ENCODE measurements at places on chromosomes 6 and 20.

GRCh38 chr20:25071734-25072133, 10.2 kb downstream of the VSX1 start:
- no peak for DNase-seq

GRCh38 chr6:43203029-43203717, 21.2 kb downstream of the CUL9 start:
- DNase-seq: no peak

- peak; percentile 74 for DNase-seq
Measured at GRCh38 chr6:146876271-146877151, 277.7 kb downstream of the ADGB start.

GRCh38 chr6:19327241-19327640, 509.9 kb upstream of the ID4 start:
- DNase-seq: no peak

GRCh38 chr6:169862892-169863525, 111.6 kb downstream of the ERMARD start:
- no peak for DNase-seq

DNA sequence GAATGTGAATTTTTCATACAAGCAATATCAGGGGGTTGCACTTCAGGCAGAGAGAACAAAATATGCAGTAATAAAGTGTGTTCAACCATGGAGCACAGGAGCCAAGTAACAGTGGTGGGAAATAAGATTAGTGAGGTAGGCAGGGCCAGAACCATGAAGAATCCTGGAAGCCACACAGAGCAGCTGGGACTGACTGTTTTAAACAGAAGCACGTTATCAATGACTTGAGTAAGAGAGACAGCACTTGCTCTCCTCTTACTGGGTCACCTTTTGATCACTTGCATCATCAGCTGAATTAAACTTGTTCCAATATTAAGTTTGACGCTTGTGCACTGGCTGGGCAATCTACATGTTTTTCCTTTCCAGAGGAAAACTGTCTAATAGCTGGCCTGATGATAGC, 238.5 kb downstream of the TBX18 start:
- no peak for DNase-seq

- no peak for DNase-seq
Measured at GRCh38 chr20:17645546-17646208, 36.4 kb downstream of the RRBP1 start.

- DNase-seq: no peak
Measured at GRCh38 chr20:44698351-44698750, 16.8 kb upstream of the CCN5 start.

DNA sequence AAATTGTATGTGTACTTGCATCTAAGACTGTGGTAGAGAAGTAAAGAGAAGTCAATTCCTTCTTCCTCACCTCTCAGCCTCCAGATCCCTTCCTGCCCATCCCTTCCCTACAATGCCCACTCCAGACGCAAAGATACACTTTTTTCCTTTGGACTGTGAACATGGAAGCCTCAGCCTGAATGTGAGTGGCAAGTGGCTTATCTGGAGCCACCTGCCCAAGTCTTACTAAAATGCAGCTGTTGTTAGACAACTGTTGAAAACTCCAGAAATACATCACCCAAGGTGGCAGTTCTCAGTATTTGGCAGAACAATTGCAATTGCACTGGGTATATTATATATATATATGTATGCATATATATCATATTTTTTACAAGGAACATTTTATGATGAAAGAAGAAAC, 7.5 kb downstream of the VGLL2 start:
- DNase-seq: no peak

DNA sequence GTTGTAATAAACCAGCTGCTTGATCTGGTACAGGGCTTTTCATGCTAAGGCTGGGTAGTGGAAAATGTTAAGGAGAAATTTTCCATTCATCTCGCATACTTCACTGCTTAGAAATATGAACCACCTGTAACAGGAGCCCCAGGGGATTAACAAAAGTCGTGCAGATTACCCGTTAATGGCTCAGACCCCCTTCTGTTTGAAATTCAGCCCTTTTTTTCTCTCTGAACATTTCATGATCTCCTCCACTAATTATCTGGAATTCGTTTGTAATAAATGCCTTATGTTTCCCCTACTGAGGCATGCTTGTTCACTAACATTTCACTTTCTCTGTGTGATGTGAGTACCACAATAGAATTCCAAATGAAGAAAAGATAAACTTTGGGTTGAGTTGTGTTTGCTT, 336.4 kb upstream of the HSF2 start:
- no peak for DNase-seq

DNA sequence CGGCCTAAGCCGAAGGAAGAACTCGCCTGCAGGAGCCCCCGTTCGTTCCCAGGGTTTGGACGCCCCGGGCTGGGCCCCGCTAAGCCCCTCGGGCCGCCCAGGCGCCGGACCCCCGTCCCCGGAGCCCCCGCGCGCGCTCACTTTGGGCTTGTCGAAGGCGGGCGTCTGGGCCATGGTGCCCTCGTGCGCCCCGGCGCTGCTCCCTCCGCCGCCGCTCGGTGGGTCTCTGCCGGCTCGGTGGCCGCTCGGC, 140 bp downstream of the ADA start:
- no peak for DNase-seq

DNA sequence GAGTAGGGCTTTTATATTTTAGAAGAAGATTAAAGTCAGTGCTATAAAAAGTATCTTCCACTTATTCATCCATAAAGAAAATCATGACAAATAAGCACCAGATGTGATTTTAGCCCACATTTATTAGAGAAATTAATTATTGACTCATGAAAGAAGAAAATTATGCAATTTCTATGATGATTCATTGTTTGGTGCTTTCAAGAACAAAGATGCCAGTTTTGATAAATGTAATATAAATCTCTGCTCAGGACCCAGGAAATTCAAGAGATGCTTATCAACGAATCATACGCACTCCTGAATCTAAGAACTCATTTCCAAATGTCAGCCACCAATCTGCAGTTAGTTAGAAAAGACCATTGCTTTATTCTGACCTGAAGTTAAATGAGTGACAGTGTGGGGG, 211.4 kb downstream of the ARHGAP18 start:
- peak; percentile 64 for DNase-seq

- DNase-seq: no peak
Measured at GRCh38 chr6:132525866-132526265, 12.2 kb upstream of the TAAR9 start.

- peak; percentile 82 for DNase-seq
Measured at GRCh38 chr6:35343092-35343834, 905 bp downstream of the PPARD start.

GRCh38 chr6:127784468-127784867, 116.4 kb downstream of the THEMIS start:
- DNase-seq: no peak

GRCh38 chr6:20211941-20212391, 303 bp downstream of the MBOAT1 start:
- no peak for DNase-seq

DNA sequence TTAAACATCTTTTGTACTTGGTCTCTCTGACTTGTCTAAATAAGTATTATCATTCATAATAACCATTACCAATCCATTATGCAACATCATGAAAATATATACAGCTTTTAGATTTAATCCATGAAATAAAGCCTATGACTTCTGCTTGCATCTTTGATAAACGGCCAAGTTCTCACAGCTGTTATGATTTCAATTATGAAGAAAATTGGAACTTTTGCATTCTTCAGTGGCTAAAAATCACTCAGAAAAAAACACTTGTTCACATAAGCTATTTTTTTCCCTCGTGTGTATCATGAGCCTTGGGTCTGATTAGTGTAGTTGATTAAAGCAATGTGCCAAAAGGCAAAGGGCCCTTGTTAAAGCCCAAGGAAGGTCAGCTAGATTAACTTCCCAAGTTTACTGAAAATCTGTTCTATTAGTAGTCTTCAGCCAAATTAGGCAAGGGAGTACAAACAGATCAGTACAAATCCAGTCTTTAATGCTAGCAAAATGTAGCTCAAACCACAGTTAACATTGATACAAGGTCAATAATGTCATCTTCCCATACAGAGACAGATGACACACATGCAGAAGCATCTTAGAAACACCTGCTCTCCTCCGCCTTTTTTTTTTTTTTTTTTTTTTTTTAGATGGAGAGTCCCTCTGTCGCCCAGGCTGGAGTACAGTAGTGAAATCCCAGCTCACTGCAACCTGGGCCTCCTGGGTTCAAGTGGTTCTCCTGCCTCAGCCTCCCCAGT, 69.9 kb downstream of the SGK1 start:
- no peak for DNase-seq

GRCh38 chr20:34420975-34421374, 57.9 kb downstream of the ITCH start:
- no peak for DNase-seq

GRCh38 chr20:44618318-44618731, 33.2 kb downstream of the ADA start:
- no peak for DNase-seq

DNA sequence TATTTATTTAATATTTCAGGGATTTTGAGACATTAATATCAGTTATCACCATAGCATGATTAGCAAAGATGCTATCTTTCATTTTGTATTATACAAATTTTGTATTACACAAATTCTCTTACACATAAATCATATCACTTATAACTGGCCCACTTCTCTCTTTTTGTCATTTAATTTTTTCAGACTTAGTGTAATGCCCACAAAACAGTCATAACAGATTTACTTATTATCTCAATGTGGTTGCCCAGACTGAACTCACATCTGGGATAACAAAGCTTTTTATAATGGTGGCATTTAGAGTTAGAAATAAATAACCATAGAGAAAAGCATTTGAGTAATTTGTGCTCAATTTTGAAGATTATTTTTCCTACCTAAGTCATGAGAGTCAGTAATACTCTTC, 148.3 kb downstream of the TFAP2B start:
- no peak for DNase-seq

DNA sequence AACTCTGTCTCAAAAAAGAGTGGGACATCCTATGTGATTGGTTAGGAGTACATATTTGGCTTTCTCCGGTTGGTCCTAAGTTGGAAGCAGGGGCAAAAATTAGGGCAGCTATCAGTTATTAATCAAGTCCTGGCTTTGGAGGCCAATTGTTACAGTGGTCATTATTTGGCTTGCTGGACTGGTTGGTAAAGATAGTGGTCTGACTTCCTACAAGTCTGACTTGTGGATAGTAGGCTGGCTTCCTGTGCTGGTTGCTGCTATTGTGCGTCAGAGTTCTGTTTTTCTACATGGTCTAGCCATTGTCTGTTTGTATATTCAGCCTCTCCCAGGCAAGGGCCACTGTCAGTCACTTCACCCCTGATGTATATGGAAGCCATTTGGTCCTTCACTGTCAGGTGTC, 7.0 kb downstream of the ACOT8 start:
- no peak for DNase-seq

DNA sequence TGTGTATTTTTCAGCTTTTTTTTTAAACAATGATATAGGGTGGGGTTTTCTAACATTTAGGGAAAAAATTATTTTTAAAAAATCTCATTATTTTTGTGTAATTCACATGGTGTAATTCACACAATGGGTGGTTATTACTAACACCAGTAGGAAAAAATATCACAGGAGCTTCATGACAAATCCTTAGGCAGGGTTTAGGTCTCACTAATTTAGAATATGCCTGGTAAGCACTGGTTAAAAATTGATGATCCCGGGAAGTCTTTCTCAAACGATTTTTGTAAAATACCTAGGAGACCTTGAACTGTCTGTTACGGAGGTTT, 29.5 kb upstream of the ZNF217 start:
- no peak for DNase-seq

DNA sequence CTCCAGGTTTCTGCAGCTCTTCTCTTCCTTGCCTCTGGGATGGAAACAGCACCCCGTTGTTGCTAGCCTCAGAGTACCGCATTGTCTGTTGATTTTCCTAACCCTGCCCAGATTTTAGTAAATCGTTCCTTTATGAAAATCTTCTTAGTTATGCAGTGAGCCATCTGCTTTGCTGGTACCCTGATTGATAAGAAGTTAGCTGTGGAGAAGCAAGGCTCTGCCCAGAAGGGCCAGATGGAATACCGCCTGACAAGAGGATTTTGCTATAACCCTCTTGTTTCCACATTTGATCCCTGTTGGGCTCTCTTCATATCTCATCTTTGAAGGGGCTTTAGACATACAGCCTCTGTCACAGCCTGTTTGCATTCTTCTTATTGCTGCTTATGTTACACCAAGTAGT, 229.0 kb downstream of the CDKAL1 start:
- DNase-seq: no peak

GRCh38 chr6:168166627-168167026, 87.6 kb upstream of the FRMD1 start:
- no peak for DNase-seq

DNA sequence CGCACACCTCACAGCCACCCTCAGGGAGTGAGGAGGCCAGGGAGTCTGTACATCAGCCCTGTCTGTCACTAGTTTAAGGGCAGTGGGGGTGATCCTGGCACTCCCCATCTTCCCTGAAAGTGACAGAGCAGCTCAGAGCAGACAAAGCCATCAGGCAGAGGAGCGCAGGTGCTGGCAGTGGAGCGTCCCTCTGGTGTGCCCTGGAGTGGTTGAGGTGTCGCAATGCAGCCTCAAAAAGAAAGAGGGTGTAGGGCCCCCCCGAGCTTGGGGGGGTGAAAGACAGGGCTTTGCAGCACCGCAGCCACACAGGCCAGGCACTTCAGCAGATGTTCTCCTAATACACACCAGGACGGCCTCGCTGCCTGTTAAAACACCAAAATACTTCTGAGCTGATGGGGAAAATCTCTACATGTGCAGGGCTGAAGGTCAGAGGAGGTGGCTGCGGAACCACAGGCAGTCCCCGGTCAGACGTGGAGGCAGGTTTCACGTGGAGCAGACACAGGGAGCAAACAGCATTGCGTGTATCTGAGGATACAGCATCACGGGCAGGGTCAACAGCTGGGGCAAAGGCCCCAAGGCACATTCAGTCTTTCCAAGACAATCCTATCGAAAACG, 69.5 kb downstream of the PREX1 start:
- DNase-seq: no peak

DNA sequence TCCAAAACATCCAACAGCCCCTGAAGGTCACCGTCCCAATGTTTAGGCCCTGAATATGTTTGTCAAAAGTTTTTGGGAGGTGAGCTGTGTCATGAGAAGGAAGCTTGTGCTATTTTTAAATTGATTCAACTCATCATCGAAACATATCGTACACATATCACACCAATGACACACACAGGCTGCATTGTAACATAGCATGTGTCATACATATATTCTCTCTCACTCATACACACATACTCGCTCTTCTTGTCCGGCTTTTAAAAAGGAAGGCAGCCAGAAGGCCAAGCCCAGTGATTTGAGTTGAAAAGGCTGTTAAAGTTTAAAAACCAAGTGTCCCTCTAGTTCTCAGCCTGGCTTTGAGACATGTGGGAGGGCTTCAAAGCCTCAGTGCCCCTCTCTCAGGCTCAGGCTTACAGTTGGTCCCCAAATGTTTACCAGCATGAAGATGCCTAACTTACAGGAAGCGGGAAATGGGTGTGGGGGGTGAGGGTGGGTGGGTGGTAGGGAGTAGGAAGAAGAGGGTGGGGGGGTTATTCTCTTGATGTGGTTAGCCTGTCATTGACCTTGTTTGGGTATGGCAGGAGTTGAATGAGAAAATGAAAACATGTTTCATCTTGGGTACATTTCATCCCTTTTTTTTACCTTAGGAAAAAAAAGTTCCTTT, 3.3 kb upstream of the PRDM1 start:
- no peak for DNase-seq

- DNase-seq: no peak
Measured at GRCh38 chr6:127811900-127812570, 88.8 kb downstream of the THEMIS start.
